Fibroblast of the aortic adventitia (primary cell): ENCODE measurements at places on chromosomes 5 and 9. TPM values are rescaled to one million over a fixed set of nuclear protein-coding genes. Genes with fewer than 3 reads are reported as not detected.
A peak's percentile ranks its signal among the peaks of the same experiment; 100 is the strongest.

Gene SV2C
- total RNA-seq, result 0.08 TPM in 1 of 2 replicates, not detected in the other

Gene TAF1L
- not detected in 2 replicates for total RNA-seq

Gene NUTM2F
- total RNA-seq, result not detected in 2 replicates

Gene GNA14
- total RNA-seq, result 1.5 and 6.1 TPM in 2 replicates

Gene PTGR1
- 76.0 and 88.4 TPM in 2 replicates for total RNA-seq

Gene RMI1
- total RNA-seq, result 1.2 and 17.0 TPM in 2 replicates

Gene SLCO6A1
- total RNA-seq, result not detected in 2 replicates

Gene PCAT7
- total RNA-seq, result 0.09 TPM in 1 of 2 replicates, not detected in the other

Gene HRH2
- under 0.01 TPM in 1 of 2 replicates, not detected in the other for total RNA-seq

Gene MAPKAP1
- 90.6 and 95.0 TPM in 2 replicates for total RNA-seq

Gene FAM120A
- total RNA-seq, result 55.7 and 116 TPM in 2 replicates

Gene SLC2A8
- total RNA-seq, result 5.5 TPM in 1 of 2 replicates, not detected in the other

Gene PCDHB8
- total RNA-seq, result 0.16 and 0.27 TPM in 2 replicates

Gene RORB
- total RNA-seq, result 1.8 and 22.0 TPM in 2 replicates

Gene DNAH5
- total RNA-seq, result under 0.01 and 0.18 TPM in 2 replicates

- no peak for DNase-seq
Measured at GRCh38 chr5:72812488-72812887, 4.0 kb upstream of the TNPO1 start.

DNA sequence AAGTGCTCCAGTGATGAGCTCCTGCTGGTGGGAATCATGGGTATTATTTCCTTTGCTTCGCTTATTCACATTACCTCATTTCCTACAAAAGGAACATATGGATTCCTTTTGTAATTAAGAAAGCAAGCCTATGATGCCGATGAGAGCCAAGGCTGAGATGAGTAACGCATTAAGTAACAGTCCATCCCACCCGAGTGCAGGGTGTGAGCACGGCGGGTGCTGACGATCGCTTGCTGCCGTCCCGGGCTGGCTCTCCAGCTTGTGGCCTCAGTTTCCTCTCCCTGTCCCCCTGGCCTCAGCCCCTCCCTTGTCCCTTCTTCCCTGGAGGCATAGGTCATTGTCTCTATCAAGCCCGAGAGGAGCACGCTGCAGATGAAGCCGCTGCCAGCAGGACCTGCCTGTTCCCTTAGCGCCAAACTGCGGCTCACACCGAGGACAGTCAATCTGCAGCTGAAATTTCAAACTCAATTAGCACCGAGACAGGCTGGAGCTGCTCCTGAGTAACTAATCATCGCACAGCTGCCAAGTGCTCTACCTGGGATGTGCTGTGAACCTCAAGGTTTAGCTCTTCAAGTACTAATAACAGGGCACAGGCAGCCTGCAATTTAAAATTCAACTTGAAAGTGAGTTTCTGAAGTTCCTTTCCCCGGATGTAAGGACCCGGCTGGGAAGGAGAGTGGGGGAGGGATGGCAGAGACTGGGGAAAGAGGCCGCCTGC lies 115.2 kb upstream of the RAPGEF1 start:
- DNase-seq, result peak; percentile 22

DNA sequence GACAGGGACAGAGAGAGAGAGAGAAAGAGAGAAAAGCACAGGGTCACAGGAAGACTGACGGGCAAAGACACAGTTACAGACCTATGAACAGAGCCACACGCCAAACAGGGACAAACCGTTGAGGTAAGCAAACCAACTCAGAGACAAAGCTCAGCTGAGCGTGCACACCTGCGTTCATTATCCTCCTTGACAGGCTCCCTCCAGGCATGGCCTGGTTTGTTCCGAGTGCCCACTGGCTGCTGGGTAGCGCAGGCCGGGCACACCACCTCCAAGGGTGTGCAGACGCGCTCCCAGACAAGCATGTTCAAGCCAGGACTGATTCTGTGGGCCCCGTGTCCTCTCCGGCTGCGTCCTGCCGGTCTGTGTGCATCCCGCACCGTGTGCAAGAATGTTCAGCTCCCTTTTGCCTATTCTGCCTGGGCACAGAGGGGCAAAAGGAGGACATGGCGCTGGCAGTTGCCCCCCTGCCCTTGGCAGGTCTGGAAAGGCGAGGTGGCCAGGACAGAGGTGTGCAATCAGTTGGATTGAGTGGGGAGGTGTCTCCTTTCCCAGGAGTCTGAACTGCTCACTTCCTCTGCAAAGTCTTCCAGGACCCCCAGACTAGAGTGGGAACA lies 467 bp upstream of the SMIM32 start:
- DNase-seq, result no peak

- no peak for DNase-seq
Measured at GRCh38 chr9:129009584-129010141, 18.5 kb downstream of the SH3GLB2 start.

GRCh38 chr9:112175796-112176315 lies 759 bp upstream of the SUSD1 start:
- no peak for DNase-seq

- DNase-seq, result no peak
Measured at GRCh38 chr5:1460054-1460682, 14.9 kb upstream of the SLC6A3 start.

GRCh38 chr9:88339317-88339716 lies 48.9 kb upstream of the SPIN1 start:
- DNase-seq, result no peak

DNA sequence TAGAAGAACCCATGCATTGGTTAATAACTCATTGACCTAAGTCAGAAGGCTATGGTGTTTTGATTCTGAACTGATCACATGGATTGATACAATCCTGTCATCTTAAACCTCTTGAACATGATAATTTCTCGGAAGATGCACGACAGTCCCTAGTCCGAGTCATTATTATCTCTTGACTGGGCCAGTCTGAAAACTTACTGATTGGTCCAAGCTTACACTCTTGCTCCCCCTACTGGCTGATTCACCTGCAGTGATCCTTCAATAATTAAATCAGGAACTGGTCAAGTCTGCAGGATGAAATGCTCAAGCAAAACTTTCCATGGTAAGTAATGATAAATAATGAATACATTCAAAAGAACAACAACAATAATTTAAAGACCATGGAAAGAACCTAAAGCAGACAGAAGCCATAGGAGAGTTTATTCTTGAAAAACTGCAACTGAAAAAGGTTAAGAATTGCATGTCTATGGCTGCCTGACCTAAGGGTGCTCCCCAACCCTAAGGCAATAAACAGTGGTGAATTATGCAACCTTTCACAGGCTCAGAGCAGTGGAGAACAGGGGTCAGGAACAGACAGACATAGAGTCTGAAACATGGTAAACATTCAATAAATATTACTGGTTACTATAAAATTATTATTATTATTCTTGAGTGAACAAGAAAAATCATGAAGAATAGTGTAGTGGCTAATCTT lies 79.3 kb downstream of the BRINP1 start:
- peak; percentile 37 for DNase-seq

DNA sequence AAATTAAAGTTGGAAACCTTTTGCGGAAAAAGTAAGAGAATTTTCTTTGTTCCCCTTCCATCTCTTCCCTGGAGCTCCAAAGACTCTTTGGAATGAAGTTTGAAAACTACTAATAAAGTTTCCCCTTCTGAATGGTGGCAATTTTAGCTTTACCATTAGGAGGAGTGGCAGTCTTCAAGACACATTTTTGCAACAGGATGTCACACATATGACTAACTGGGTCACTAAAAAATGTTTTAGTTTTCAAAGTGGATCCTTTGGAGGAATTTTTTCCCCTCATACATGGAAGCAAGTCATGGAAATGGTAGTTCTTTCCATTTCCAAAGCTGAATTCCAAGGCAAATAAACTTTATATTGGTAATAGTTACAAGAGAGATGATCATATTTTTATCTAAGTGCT lies 15.6 kb downstream of the FBXO4 start:
- DNase-seq, result no peak

- no peak for DNase-seq
Measured at GRCh38 chr5:115992848-115993350, 30.6 kb downstream of the LVRN start.

DNA sequence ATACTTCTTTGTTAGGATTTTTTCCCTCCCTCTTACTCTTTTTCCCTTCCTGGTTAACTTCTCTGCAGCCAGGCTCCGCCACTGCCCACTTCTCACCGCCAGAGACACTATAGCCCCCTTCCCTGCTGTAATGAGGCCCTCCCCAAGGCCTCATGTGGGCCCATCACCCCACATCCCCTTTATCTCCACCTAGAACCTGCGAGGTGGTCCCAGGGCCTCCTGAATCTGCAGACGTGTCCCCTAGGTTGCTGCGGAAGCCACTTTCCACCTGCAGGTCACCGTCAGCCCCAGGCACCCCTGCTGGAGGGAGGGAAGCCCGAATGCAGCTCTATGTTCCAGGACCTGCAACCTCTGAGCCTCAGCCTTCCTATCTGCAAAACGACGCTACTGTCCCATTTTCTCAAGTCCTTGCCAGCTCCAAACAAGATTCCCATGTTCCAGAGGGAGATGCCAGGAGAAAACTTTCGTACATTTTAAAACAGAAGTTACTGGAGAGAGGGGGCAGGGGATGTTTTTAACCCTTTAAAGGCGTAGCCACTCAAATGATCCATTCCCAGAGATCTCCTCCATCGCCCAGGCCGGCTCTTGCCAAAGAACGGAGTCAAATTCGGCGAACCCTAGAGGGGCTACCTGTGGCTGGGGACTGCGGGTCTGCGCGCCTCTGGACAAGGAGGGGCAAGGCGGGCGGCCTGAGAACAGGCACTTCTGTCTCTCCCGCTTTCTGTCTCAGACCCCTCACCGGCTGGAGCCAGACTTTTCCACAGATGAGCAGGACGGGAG lies 929 bp downstream of the SH3PXD2B start:
- DNase-seq, result no peak

- no peak for DNase-seq
Measured at GRCh38 chr9:87740209-87740608, 14.3 kb downstream of the CTSL start.

GRCh38 chr9:89518466-89519365 lies 20.8 kb upstream of the SEMA4D start:
- no peak for DNase-seq

DNA sequence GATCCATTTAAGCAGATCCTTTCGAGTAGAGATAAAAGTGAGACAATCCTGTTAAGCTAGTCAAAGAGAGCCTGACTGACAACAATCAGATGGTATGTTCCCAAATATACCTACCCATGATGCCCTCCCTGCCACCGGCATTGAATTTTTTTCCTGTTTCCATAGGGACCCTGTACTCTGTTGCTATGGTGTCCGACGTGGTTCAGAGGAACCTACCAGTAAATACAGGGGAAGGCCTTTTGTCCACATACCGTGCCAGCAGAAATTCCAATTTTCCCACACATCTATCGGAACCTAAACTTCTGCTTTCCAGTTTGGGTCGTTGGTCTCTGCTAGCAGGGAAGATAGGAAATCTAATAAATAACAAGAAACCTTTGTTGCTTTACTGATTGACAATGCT lies 64.7 kb downstream of the MEGF10 start:
- DNase-seq, result no peak

- no peak for DNase-seq
Measured at GRCh38 chr5:150651382-150651781, 9.7 kb upstream of the MYOZ3 start.

DNA sequence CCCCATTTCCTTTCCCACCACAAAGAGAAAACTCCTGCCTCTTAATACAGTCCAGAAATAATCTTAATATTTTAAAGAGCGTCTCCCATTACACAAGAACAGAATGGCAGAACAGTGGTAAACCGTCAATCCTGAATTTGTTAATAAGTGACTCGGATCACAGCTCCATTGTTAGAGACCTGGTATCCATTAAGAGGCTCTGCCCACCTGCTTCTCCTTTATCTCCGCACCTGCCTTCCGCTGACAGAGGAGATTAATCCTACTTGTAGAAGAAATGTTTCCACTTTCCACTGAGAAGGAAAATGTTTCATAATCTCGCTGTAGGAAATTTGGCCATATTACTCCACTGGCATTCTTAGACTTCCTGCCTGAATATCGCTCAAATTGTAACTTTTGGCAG lies 1493.2 kb downstream of the MAT2B start:
- DNase-seq, result no peak

GRCh38 chr9:120324996-120325642 lies 254.8 kb downstream of the CDK5RAP2 start:
- no peak for DNase-seq

- peak; percentile 68 for DNase-seq
Measured at GRCh38 chr5:169801324-169801777, 164.3 kb downstream of the DOCK2 start.

- no peak for DNase-seq
Measured at GRCh38 chr5:134020188-134020587, 15.4 kb upstream of the VDAC1 start.

DNA sequence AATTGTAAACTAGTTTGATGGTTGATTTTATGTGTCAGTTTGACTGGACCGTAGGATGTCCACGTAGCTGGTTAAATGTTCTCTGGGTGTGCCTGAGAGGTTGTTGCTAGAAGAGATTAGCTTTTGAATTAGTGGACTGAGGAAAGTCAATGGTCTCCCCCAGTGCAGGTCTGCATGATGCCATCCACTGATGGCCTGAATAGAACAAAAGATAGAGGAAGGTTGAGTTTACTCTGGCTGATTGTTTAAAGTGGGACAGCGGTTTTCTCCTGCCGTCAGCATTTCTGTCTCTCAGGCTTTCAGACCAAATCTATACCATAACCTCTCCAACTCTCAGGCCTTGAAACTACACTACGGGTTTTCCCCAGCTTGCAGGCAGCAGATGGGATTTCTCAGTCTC lies 899.2 kb upstream of the WWC1 start:
- DNase-seq, result no peak

GRCh38 chr9:124110307-124110915 lies 98.8 kb downstream of the LHX2 start:
- peak; percentile 68 for DNase-seq

DNA sequence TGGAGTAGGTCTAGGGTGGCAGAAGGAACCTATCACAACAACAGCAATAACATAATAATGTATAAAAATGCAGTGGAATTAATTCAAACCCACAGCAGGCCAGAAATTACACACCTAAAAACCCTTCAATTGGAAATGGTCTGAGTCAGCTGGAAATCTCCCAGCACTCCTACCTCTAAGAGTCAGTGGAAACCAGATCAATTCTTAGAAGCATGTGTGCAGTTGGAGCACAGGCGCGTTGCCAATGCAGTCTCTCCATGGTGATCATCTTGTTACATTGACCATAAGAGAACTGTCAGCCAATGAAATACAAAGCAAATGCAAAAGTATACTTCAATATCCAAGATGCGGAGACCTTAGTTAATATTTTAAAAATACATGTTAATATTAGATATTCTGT lies 15.1 kb upstream of the CSNK1G3 start:
- DNase-seq, result peak; percentile 73

- DNase-seq, result peak; percentile 28
Measured at GRCh38 chr9:136629879-136630661, 32.6 kb upstream of the EGFL7 start.

- no peak for DNase-seq
Measured at GRCh38 chr9:35563791-35564197, 41.3 kb upstream of the TESK1 start.

- DNase-seq, result no peak
Measured at GRCh38 chr9:133470988-133471387, 7.9 kb downstream of the SLC2A6 start.

GRCh38 chr5:32833663-32834062 lies 122.5 kb downstream of the NPR3 start:
- no peak for DNase-seq
